AG10803 (cell line): ENCODE measurements at places on chromosomes 11 and 22.
A peak's percentile ranks its signal among the peaks of the same experiment; 100 is the strongest.

DNA sequence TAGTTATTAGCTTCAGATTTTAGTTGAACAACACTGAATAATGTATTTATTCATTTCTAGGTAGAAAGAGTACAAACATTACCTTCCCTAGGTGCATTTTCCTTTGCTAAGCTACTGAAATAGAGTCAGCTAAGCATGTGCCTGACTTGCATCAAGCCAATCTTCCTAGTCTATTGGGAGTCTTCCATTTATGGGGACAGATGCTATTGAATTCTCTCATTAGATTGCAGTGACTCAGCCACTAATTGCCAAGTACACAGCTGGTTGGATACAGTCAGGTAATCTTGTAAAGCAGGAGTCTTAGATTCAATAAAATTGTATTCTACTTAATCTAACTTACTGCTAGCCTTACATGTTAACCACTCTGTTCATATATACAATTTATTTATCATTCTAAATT is 55.2 kb upstream of the RPS13 start:
- DNase-seq: no peak

- DNase-seq: no peak
These were observed 314.8 kb upstream of the CADM1 start for GRCh38 chr11:115819014-115819413.

- no peak for DNase-seq
These were observed 3.3 kb downstream of the SPI1 start for GRCh38 chr11:47375020-47375419.

DNA sequence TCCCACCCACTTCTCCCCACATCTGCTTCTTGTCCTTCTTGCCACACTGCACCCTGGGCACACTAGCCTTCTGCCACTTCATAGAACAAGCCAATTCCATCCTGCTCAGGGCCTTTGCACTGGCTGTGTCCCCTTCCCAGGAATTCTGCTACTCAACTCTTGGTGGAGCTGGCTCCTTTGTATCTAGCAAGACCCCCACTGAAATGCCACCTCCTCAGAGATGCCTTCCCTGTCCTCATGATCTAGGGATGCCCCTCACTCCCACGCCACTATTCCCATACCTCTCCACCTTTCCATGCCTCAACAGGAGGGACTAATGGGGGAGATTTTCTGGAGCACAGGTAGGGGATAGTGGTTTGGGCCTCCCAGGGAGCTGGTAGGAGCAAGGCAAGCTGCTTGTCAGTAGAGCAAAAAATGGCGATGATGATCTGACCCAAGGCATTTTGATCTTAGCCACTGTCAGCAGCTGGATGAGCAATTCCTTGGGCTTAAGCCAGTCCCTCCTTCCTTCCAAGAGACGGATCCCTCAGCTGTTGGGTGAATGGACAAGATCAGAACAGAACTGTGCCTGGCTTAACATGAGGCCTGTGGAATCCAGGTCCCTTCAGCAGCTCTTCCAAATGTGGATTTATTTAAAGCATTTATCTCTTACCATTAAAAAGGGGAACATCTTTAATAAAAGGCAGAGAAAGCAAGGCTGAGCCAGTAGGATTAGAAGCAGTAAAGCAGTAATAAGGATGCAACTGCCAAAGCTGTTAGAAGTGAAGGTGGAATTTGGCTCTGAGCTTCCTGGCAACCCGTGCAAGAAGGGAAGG is 4.0 kb upstream of the PRDM11 start:
- DNase-seq: peak; percentile 40

- DNase-seq: no peak
These were observed 275.3 kb downstream of the ETS1 start for GRCh38 chr11:128311742-128312719.

GRCh38 chr22:28379951-28380350 is 299.7 kb downstream of the TTC28 start:
- DNase-seq: no peak

DNA sequence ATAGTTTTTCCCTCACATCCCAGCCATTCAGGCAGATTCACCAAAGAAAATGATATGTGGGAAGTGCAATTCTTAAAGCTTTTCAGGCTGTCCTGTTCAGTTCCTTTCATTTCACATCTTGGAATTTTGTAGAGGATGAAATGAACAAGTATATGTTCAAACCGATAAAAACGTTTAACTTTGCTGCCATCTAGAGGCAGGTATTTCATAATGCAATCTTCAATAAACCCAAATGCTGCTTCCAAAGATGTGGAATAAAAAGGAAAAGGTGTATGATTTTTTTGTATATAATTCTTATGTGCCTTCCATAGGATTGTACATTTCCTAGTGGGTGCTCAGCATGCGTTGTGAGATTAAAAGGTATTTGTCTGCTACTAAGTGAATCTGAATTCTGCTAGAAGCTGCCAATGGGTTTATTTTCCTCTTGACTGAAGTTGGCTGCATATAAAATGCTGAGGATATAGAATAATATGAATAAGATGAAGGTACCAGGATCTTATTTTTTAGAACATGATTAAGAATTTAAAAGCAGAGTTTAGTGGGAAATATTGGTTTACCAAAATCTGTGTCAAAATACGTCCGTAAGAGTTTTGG is 199.3 kb downstream of the PGR start:
- DNase-seq: peak; percentile 73

- DNase-seq: no peak
These were observed 10.3 kb downstream of the EIF4G2 start for GRCh38 chr11:10798330-10798928.

DNA sequence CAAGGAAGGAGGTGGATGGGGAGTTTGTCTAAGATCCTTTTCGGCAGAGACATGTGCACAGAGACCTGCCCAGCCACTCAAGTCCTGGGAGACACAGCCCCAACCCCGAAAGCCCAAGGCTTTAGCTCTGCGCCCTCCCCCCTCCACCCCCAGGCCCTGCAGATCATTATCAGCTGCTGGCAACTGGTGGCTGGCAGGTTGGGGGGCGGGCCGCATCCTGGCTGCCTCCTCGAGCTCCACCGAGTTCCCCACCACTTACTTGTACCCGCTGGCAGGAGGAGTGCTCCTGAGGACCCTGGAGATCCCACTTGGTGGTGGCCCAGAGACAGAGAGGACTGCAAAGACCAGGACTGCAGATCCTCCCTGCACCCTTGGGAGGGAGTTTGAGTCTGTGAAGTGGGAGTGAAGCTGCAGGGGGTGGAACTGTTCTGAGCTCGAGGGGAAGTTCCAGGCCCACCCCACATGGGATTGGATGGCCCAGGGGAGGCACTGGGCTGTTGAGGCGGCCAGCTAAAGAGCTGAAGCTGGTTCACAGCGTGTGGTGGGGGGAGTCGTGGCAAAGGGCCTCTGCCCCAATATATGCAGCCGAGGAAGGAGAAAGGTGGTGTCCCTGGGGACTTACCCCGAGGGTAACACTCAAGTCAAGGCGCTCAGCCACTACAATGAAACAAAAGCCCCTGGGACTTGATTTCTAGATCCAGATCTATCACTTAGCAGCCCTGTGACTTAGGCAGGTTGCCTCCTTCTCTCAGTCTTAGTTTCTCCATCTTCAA is 19.9 kb upstream of the CCDC86 start:
- DNase-seq: no peak

DNA sequence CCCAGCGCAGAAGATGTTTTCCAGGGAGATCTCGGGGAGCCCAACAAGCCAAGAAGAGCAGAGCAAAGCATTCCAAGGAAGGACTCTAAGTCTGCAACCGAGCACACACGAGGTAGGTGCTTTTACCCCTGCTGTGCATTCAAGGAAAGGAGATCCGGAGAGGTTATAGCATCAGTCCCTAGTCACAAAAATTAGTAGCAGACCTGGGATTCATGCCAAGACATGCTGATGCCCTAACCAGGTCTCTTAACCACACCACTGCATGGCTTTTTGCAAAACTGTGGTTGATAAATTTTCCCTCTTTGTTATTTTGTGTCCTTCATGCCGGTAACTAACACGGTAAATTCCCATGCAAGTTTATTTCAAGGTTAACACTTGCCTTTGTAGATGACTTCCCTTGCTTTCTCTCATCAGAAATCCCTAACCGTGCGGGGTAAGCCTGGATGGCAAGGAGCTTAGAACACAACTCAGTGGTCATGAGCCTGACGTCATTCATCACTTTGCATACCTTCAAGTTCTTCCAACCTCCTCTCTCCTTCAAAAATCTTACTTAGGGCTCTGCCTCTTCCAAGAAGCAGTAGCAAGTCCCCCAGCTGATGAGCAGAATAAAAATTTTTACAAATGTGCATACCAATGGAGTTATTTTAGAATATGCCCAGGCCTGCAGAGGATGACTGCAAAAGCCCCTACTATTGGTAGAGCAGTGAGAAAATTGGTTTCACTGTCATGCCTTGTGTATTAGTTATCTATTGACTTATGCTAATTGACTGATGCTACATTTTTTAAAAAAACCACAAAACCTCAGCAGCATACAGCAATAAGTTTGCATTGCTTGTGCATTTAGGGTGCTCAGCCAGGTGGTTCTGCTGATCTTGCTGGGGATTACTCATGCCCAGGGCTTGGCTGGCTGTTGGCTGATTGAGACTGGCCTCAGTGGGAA is 465.1 kb downstream of the MN1 start:
- peak; percentile 67 for DNase-seq

DNA sequence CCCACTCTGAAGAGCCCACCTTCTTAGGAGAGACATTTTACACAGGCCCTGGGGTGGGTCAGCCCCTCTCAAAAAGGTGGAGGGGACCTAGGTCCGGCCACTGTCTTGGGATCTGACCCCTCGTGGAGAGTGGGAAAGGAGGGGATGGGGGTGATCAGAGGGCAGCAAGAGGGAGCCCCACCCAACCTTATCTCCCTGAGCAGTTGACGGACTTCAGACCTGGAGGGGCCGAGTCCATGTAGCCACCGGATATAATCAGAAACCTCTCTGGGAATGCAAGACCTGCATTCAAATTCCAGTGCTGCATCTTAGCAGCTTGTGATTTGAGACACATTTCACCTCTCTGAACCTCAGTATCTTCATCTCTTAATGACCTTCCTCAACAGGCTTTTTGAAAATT is 44.0 kb downstream of the TP53I11 start:
- DNase-seq: no peak

DNA sequence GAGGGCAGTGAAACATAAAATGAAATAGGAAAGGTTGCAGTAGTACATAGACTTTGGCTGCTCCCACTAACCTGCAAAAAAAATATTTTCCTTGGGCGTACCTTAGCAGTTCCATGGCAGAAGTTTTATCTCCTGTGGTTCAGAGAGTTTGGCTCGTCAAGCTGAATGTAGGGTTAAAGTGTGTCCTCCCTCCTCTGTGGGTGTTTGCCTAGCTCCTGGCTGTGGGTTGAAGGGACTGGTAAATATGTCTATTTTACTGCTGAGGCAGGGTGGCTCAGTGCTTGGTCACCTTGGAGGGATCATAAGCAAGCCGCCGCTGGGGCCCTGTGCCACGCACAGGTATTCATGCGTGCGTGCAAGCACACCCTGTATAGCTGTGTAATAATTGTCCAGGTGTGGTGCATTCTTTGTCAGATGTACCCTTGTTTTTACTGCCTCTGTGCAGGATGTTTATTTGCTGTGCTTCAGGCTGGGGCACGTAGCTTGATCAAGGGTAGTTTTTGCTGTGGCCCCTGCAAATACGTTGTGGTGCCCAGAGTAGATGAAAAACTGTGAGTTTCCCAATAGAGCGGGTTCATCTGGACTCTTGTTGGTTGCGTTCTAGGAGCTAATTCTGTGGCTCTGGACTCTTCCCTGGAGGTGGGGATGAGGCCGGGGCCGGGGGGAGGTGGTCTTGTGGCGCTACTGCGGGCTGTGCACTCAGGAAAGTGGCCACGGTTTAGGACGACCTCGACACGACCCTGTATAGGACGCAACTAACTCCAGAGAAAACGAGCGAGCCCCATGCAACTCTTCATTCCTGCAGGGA is 732 bp upstream of the SORL1 start:
- DNase-seq: no peak

- peak; percentile 98 for DNase-seq
These were observed 203.7 kb downstream of the ARHGAP42 start for GRCh38 chr11:100890789-100891188.

GRCh38 chr11:12190511-12190910 is 80.1 kb downstream of the MICAL2 start:
- no peak for DNase-seq

DNA sequence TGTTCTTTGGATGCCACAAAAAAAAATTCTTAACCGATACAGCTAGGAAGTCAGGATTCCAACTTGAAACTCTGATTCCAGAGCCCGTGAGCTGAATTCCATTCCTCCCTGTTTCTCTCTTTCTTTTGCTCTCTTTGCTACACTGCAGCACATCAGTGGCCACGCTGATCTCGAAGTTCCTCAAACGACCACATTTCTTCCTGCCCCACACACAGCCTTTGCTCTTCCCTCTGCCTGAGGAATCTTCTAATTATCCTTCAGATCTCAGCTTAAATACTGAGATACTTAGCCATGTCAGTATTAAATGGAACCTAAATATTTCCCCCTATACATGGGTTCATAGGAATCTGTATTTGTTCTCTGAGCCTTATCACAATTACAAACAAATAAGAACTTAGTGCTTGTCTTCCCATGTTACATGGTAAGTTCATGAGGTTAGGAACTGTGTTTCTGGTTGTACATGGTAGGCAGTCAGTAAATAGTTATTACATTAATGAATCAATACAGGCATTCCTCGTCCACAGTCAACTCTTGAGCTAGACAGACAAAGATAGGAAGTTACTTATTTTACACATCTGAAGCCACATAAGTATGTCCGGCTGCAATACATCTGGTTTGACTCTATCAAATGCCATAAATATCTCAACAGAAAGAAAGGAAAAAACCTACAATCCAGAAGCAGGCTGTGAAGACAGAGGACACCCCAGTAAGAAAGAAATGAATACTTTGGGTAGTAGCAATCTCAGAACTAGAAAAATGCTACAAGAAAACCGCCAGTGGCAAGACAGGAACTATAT is 86.6 kb downstream of the MAML2 start:
- DNase-seq: no peak

DNA sequence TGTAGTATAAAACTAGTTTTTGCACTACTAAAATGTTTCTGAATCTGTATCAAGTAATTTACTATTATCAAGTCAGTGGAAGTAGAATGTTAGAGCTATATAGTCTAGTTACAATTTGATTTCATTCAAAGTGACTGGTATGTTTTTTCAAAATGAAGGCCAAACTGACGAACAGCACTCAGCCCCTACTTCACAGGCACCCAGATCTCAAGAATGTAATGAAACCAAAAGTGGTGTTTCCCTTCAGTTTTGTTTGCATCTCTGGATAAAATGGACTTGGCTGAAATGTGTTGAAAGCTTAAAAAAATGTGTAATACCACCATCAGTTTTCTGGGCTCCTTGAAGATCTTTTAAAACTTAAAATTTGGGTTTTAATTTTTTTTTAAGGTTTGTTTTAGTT is 46.4 kb downstream of the QSER1 start:
- DNase-seq: no peak
